ENCODE measurements at places on chromosomes 3 and 15.

DNA sequence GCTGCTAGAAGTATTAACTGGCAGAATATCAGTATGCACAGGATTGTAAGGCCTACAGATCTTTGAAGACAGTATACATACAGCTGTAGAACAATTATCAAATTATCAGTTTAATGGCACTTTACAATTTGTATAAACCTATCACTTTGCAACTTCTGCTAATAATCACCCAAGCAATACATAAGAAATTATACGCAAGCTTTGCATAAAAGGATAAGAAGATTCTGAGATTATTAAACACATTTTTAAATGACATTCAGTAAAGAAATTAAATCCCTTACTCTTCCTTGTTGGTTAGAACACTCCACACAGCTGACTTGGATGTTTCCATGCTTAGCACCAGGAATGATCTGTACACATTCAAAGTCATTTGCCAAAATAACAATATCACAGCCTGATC is 46.8 kb downstream of the DMXL2 start:
- DNase-seq, result no peak

DNA sequence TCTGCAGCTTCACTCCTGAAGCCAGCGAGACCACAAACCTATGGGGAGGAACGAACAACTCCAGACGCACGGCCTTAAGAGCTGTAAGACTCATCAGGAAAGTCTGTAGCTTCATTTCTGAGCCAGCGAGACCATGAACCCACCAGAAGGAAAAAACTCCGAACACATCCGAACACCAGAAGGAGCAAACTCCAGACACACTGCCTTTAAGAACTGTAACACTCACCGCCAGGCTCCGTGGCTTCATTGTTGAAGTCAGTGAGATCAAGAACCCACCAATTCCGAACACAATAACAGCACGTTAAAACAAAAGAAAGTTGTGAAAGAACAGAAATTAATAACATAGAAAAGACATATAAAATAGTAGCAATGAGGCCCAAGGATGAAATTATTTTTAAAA is 300.5 kb upstream of the MDFIC2 start:
- DNase-seq, result no peak

DNA sequence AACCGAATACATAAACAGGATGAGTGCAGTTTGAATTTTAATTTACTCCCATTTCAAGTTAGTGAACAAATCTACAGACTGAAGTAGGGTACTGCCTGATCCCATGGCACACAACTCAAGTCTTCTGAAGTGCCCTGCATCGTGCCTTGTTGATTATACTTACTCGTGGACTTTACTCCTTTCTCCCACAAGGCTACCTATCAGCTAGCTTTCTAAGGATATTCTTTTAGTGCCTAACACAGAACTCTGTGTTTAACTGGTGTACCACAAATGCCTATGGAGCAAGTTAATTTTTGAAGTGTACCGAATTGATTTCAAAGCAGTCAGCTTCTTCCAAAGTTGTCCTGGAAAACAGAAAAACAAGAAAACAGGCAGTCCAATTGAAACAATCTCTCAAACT is 119.8 kb downstream of the TNIK start:
- DNase-seq, result no peak

- DNase-seq, result no peak
Measured at GRCh38 chr3:156299569-156299968, 179.2 kb downstream of the KCNAB1 start.

- DNase-seq, result no peak
Measured at GRCh38 chr3:63338351-63338750, 60.2 kb downstream of the SYNPR start.

GRCh38 chr3:57797701-57798487 is 41.8 kb downstream of the SLMAP start:
- DNase-seq, result no peak

DNA sequence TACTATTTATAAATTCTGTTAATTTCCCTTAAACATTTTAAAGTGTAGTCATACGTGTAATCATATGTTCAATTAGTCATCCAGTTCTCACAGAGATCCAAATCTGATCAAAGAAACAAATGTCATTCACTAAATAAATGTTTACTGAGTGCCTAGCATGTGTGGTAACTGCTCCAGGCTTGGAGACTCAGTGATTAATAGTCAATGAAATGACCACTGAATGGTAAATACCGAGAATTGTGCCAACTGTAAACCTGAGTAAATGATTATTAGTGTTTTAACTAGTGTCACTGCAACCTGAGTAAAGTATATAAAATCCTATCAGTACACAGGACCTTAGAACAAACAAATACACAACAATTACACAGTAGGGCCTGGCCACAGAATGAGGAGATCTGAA is 52.3 kb downstream of the SH3GL3 start:
- no peak for DNase-seq

DNA sequence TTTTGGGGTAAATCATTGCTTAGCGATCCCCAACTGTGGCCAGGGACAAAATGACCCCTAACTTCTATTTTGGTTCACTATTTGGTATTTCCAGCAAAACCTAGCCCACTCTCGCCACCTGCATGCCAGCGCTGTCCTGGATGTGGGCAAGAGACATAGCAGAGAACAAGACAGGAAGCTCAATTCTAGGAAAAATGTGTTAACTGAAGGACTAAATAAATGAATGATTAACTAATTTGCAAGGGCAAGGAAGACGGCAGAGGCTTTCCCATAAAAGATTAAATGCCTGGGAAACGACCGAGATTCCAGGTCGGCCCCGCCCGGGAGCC is 408 bp downstream of the NICN1 start:
- no peak for DNase-seq

DNA sequence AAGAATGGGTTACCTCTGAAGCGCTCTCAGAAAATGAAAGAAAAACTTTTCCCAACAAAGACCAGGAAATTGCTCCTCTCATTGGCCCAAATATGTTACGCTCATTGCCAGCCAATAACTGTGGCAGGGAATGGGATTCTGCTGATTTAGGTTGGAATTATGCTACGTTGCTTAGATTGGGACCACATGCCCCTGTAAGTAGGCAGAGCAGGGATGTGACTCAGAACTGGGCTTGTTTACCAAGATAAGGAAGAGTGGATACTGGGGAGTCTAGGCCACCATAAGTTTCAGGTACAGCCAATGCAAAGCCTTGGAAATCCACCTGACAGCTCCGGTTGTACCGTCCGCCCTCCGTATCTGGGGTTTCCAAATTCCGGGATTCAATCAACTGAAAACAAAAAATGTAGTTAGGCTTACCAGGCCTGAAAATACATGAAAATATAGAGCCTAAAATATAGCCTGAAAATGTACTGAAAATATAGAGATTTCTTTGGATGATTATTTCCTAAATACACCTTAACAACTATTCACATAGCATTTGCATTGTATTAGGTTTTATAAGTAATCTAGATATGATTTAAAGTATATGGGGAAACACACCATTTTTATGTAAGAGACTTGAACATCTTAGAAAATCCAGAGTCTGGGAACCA is 1.5 kb upstream of the TCF12 start:
- no peak for DNase-seq

GRCh38 chr15:59549301-59550185 is 62.0 kb upstream of the GCNT3 start:
- no peak for DNase-seq

DNA sequence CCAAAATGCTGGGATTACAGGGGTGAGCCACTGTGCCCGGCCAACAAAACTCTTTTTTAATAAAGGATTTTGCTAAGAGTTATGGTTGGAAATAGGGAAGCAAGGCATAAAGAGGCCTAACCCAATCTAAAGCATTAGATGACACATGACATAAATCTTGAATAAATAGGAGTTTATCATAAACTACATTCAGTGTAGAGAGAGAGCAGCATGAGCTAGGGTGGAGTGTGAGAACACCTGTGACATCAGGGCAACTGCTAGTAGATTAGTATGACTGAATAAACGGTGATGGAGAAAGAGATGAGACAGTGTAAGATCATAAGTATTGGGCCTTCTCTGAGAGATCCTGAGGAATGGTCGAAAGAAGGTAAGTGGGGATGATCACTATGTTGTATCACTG is 63.7 kb downstream of the DPPA2 start:
- no peak for DNase-seq

- no peak for DNase-seq
Measured at GRCh38 chr3:31924610-31925270, 56.3 kb downstream of the OSBPL10 start.

DNA sequence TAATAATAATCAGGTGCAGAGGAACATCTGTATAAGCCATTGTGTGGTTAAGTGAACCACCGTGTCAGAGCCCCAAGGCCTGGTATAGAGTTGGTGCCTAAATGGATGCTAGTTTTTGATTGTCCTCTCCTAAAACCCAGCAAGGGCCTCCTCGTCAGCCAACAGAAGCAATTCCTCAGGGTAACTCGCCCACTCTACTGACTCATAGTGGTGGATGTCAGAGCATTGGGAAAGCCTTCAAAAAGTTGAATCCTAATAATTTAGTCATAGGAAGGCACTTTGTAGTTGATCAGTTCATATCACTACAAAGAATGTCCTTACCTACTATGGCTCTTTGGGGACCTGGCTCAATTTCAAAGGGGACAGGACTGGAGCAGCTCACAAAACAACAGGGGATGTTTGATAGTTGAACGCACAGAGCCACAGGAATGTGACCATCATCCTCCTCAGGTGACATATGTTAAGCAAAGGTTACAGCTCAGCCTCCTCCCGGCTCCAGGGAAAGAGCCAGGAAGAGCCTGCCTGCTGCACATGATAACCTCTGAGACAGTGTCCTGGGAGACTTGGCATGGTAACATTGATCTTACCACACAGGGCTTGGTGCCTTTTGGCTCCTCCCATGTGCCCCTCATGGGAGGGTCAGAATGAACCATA is 338.7 kb downstream of the CLSTN2 start:
- DNase-seq, result no peak

- DNase-seq, result no peak
Measured at GRCh38 chr3:30520699-30521098, 85.7 kb upstream of the TGFBR2 start.

DNA sequence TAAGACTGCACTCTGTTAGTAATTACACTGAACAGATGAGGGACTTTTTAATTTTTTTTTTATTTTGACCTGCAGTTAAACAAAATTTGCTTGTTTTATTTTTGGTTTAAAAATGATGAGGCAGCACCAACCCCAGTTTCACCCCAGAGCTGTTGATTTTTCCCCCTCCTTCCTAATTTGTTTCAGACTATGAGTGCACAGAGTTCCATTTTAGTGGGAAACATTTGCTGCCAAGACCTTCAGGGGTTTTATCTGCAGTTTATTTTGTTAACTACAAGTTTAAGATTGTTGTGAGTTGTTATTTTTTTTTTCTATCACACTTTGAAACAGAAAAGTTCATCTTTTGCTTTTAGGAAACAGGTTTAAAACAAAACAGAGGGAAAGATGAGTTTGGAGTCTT is 455.9 kb upstream of the NR2F2 start:
- DNase-seq, result no peak

GRCh38 chr3:195282961-195283360 is 12.0 kb upstream of the XXYLT1 start:
- no peak for DNase-seq

DNA sequence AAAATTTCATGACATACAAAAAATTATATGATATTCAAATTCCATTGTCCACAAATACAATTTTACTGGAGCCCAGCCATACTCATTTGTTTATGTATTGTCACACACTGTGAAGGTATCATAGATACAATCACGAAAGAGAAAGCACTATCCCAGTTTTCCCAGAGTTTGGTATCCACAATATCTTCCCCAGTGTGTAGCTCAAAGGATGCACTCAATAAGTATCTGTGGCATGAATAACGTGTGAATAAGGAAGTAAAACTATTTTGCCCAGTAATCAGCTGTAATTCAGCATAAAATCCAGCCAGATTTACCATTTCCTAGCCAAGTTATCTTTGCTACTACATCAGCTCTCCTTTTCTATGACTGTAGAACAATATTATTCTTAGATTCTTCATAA is 131.3 kb upstream of the KCNMB2 start:
- no peak for DNase-seq

DNA sequence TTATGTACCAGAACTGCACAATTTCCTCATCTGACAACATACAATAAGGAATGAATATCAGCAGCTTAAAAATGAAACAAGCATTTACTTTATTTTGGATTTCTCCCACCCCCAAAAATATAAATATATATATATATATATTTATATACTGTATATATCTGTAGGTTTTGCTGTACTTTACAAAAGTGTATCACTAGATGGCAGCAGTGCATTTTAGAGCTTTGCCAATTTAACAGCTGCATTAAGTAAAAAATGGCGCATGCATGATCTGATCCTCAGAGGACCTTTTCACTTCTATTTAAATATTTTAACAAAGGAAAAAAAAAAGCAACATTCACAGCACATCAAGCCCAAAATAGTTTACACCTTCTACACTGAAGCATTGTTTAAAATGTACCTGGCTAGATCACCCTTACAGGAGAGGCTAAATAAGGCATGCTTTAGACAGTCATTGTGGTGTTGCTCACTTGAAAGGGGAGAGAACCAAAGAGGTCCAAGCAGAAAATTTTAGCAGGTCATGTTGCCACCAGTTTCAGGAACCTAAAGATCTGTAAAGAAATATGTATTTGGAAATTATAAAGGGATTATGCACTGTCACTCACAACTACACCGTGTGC is 72.6 kb downstream of the NPTN start:
- no peak for DNase-seq

GRCh38 chr15:82122746-82123400 is 77.1 kb upstream of the MEX3B start:
- no peak for DNase-seq

DNA sequence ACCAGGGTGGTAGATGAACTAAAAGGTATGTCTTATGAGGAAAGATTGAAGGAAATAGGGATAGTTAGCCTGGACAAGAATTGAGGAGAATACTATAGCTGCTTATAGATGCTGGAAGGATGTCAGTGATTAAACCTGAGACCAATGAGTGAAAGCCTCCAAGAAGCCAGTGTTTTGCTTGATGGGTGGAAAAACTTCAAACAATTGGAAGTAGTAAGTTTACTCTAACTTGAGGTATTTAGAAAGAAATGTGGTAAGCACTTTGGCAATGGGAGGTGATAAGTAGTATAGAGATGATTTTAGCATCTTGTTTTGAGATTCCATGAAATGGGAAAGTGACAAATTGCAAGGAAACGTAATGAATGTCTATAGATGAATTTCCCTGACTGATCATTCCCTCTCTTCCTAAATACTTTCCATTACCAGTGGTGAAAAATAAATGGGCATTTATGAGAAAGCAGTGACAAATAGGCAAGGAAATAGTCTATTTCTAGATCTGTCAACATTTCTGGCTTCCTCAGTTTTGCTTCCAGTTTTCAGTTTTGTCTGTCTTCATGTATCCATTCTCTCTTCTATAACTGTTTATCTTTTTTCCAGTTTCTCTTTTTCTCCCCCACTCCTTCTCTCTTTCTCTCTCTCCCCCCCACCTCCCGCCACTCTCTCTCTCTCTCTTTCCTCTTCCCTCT is 19.2 kb downstream of the SLC15A2 start:
- no peak for DNase-seq

DNA sequence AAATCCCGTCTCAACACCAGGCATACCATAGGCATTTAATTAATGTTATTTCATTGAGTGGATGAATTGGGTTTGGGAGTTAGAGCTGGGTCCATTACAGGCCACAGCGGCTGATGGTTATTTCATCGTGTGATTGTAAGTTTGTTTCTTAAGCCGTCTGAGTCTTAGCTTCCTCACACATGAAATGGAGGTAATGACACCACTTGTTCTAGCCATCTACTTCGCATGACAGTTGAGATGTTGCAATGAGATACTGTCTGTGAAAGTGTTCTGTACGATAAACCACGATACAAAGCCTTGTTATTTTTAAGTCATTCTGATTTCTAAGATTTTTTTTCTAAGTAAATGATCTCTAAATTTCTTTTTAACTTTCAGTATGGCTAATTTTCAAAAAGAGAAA is 8.6 kb upstream of the TP63 start:
- DNase-seq, result no peak

- no peak for DNase-seq
Measured at GRCh38 chr15:49148727-49149126, 6.7 kb downstream of the COPS2 start.

- no peak for DNase-seq
Measured at GRCh38 chr3:183797996-183798395, 27.4 kb downstream of the MAP6D1 start.

All from stimulated activated CD4-positive, alpha-beta T cell treated with anti-CD3 and anti-CD28 coated beads, TNF-alpha, amount 100 ng/mL, for 1 hour (primary cell).